ENCODE measurements at places on chromosomes 7 and 10.

- DNase-seq = no peak
Measured at GRCh38 chr10:93491602-93492121, 4.8 kb upstream of the CEP55 start.

DNA sequence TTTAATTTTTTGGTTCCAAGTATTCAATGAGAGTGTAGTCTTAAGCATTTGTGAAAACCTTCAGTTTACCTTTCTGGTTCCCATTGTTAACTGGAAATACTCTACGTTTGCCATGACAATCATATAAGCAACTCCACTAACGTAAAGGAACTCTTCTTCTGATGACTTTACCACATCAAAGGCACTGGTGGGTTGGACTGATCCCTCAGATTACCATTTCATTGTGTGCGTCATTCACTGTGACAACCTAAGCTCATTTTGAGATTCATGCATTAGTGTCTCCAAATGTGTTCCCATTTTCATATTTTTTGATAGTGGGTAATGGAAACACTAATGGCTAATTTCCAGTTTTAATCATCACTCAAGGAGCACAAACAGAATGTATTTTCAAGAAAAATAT lies 119.9 kb upstream of the COL1A2 start:
- DNase-seq = no peak

DNA sequence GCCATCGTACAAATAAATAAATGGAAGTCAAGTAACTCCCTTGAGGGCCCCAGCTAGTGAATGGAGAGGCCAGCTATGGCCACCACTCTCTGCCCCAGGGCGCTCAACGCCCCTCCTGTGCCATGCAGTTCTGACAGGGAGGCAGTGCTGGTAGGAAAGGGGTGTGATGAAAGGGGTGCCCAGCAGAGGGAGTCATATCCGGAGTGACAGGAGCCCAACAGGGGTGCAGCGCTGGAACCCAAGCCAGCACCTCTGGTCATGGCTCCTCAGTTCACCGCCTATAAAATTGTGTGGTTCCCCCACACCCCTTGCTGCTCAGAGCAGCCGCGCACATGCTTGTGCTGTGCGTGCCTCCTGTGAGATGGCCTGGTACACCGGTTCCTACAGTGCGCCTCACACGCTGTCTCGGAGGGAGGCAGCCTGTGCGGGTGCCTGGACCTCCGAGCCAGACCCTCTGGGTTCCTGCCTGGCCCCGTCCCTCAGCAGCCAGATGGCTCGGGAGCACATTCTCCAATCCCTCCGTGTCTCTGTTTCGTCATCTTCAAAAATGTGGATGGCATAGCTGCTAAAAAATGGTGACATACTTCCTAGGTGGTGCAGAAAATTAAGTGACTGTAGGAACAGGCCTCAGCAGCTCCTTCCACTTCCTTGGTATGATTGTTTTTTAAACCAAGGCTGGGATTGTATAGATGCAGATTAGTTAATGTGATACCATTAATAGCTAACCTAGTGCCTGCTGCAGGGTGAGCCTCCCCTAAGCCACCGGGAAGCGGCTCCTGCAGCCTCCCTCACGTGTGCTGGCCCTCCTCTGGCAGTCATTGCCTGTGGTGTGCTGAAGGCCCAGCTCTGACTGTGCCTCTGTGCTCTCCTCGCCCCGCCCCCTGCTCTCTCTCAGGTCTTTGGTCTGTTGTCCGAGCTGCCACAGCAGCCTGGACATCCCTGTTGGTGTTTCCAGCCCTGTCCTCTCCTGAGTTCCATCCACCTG lies 125.8 kb downstream of the EGFR start:
- DNase-seq = no peak

DNA sequence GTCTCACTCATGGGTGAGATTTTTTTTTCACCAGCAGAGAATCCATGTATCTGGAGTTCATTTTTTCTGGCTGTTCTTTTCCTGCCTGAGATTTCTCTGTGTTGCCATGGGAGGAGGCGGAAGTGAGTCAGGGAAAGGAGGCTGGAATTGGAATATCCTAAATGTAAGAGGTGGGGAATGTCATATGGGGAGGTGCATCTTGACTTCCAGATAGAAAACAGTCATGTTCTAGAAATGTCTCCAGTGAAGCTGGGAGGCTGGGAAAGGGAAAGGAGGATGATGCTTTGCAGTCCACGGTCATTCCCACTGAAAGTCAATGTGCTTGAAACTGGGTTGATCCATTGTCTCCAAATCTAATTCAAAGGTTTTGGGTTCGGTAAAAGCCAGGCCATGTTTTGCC lies 39.7 kb upstream of the HPS1 start:
- no peak for DNase-seq

DNA sequence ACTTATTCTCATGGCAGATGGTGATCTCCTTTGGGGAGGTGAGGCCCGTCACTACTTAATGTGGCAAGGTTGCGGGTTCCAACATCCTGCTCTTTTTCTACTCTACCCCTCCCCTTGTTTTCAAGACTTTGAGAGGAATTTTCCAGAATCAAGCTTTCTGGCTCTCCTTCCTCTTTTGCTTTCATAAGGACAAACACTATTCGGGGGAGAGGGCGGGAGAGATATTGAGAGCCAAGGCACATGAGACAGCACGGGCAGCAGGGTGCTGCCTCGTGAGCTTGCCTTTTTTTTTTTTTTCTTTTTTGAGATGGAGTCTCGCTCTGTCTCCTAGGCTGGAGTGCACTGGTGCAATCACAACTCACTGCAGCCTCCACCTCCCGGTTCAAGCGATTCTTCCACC lies 6.9 kb upstream of the PFKFB3 start:
- DNase-seq = no peak

DNA sequence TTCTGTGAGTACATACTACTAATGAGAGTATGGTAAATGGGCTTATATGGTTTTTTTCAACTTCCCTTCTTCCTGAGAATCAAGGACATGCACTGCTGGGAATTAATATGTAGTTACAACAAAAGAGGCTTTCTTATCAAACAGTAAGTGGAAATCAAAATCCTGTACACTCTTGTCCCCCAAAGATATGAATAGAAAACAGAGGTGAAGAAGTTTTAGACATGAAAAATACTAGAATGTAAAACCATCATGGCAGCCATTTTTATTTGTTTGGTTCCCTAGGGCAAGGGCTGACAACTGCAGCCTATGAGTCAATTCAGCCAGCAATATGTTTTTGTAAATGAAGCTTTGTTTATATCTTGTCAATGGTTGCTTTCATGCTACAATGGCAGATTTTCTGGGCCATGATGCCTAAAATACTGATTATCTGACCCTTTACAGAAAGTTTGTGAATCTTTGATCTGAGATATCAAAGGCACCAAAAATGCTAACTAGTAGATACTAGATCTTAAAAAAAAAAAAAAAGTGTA lies 422.4 kb downstream of the PARD3 start:
- no peak for DNase-seq

- no peak for DNase-seq
Measured at GRCh38 chr7:16669581-16669980, 23.6 kb downstream of the BZW2 start.

DNA sequence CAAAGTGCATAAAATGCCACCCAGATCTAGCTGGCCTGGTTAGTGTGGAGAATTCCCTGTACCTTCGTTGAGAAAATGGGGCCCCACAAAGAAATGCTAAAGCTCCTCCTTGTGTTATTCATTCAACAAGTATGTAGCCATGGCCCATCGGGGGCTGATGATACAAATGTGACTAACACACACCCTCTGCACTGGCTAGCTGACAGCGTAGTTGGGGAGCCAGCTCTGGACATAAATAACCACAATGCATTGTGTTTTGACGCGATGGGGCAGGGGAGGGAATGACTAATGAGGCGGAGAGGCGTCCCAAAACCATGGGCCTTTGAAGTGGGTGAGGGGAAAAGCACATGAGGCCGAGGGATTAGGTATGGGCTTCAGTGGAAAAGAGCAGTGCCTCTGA lies 28.2 kb upstream of the ASL start:
- no peak for DNase-seq

DNA sequence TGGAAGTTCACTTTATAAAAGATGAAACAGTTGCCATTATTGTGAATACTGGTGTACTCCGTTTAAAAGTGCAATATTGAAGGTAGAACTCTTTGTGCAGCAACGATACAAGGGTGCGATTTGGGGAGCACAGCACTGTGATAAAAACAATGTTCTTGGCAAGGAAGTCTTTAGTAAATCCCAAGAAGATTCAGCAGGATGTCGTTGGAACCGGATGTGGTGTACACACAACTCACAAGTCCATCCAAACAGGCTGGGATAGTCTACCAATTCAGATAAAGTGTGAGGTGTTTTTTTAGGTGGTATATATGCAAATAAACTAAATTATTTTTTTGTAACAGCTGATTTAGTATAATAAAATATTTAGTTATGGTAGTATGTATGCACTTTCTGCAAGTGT lies 46.7 kb downstream of the ZNF777 start:
- no peak for DNase-seq

DNA sequence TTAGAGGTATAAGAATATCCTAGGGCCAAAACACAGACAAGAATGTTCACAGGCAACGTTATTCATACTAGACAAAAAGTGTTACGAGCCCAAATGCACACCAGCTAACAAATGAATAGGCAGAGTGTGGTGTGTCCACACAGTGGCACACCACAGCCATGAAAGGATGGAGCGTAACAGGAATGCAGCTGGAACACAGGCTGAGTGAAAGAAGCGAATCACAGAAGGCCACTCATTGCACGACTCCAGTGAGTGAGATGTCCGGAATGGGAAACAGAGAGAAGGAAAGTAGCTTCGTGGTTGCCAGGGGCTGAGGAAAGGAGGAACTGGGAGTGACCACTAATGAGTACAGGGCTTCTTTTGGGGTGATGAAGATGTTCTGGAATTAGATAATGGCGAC lies 198.8 kb downstream of the TNS3 start:
- no peak for DNase-seq

GRCh38 chr7:158068853-158069252 lies 518.8 kb downstream of the PTPRN2 start:
- DNase-seq = no peak

- no peak for DNase-seq
Measured at GRCh38 chr7:4169455-4169854, 512.6 kb upstream of the FOXK1 start.

- DNase-seq = peak; percentile 40
Measured at GRCh38 chr10:54800741-54801421, at the start of gene PCDH15. TSS of gene PCDH15 (minus strand) at chr10:54801231. CDS start at chr10:54664262, 136,969 bp downstream.

DNA sequence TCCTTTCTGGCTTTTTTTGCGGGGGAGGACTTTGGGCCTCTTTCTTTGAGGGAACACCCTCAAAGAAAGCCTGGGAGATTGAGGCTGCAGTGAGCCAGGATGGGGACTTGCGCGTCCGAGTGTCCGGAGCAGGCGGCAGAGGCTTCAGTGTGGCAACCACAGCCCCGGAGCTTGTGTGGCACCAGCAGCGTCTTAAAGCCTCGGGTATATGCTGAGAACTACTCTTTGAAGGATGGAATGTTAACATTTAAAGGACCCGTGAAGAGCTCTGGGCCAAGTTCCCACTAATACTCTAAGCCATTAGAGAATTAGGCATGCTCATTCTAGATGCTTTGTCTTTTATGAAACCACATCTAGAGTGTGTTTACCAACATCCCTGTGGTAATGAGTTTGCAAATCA lies 168.2 kb downstream of the SEPTIN7 start:
- no peak for DNase-seq

DNA sequence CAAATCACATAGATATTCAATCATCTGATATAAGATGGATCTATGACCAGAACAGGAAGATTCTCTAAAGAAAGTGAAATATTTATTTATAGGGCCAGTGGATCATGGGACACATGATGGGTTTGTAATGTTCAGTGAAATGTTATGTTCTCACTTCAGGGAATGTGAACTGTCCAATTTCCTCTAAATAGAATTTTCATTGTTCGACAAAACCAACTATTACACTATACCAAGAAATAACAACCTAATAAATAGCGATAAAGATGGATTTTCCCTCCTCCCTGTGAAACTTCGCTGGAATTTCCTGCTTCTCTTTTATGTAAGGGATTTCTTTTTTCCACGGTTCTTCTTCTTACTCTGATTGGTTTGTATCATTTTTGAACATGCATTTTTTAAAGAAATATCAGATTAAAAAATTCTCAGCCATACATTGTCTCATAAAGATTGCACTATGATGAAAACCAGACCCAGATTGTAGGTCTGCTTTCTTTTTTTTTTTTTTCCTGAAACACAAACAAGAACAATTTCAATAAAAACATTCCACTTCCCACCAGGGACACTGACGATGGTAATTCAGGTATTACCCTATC lies 139.8 kb upstream of the ZEB1 start:
- no peak for DNase-seq

DNA sequence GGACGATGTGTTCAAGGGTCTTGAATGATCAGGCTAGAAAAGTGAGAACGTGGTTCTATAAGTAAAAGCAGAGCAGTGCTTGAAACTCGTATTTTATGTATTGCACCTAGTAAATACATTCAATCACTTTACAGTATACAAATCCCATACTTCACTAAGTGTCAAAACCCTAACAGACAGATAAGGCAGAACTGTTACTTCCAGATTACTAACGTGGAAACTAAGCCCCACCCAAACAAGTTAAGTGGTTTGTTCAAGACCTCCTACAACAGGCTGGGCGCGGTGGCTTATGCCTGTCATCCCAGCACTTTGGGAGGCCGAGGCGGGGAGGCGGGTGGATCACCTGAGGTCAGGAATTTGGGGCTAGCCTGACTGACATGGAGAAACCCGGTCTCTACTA lies 9.2 kb upstream of the MYO1G start:
- DNase-seq = no peak

DNA sequence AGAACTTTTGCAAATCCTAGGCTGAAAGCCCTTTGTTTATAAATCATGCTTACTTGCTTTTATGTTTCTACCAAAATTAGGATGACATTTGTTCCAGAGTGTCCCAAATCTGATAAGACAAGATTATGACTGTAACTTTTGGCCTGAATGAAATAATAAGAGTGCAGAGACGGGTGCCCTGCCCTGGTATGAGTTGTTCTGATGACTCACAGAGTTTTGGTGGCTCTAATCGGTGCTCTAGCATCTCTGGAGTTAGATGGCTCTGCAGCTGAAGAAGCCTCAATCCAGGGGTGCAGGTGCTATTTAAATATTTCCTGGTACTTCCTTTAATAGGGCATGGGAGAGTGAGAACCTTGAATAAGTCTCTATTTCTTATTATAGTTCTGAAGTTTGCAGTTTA lies 102.2 kb upstream of the ELMO1 start:
- no peak for DNase-seq
